GM19239 (cell line): ENCODE measurements at places on chromosomes 7 and 10.

- no peak for DNase-seq
Observed at GRCh38 chr10:96651998-96652431, 65.2 kb upstream of the TM9SF3 start.

- no peak for DNase-seq
Observed at GRCh38 chr7:92925876-92926696, 89.7 kb upstream of the CDK6 start.

- no peak for DNase-seq
Observed at GRCh38 chr10:91977491-91977890, 53.9 kb downstream of the BTAF1 start.

DNA sequence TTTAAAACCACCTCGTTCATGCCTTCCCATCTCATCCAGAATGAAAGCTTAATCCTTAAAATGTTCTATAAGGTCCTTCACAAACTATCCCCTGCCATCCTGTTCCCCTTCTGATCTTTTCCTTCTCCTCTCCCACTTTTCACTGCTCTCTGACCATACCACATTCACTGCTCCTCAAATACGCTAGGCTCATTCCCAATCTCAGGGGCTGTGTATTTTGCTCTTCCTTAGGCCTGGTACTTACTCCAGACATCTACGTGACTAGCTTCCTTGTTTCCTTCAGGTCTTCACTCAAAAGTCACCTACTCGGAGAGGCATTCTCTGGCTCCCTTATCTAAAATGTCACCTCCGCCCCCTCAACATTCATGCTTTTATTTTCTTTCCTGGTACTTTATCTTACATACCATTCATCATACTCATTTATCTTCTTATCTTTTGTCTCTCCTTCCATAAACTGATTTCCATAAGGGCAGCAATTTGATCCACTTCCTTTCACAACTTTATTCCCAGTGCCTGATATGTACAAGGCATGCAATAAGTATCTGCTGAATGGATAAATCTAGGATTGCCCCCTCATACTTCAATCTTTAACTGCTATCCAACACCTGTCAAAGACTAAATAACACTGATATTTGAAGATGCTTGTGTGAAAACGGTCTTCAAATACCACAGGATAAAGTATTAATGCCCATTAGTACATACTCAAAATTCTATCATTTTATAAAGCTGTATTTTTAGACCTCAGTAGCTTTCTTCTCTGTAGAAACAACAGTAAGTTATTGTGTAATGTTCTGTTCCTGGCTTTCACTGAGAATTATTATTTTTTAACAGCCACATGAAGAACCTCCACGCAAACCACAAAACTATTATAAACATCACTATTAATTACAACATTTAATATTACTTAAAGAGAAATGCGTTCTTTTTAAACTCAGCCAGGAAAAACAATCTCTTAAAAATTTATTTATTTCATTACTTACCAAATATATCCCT is 27.0 kb downstream of the JMJD1C start:
- no peak for DNase-seq

DNA sequence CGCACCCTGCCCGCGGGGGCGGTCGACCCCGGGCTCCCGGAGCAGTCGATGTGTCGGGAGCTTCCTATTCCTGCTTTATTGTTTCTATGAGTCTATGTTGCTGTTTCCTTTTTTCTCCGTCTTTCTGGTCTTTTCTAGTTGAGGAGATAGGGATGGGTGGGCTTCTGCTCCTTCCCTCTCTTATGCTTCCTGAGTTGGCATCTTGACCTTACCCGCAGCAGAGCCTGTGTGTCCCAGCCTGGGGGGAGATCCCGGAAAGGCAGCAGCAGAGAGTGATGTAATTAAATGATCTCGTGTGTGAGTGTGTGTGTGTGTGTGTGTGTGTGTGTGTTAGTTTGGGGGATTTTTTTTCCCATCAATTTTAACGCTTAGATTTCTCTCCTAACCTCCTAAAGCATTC is 486 bp upstream of the SORCS1 start:
- no peak for DNase-seq

- no peak for DNase-seq
Observed at GRCh38 chr7:82347808-82348207, 95.8 kb downstream of the CACNA2D1 start.

DNA sequence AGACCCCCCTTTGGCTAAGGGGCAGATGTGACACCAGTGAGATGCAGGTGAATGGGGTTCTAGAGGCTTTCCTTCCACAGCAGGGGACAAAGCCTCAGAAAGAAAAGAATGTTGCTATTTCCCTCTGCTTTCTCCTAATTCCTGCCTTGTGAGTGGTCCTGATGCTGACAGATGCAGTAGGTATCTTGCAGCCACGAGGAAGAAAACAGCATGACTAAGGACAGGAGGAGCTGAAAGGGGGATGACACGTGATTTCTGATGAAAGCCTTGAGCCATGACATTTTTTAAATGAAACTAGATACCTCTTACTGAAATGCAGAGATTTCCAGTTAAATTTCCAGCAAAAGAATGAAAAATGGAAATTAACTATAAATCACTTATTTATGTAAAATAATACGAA is 92.4 kb downstream of the C1GALT1 start:
- no peak for DNase-seq

GRCh38 chr7:101294832-101295121 is 26.8 kb downstream of the IFT22 start:
- DNase-seq: no peak

- no peak for DNase-seq
Observed at GRCh38 chr10:85607043-85607695, 759.4 kb downstream of the GRID1 start.

- DNase-seq: no peak
Observed at GRCh38 chr7:44052771-44053365, 8.4 kb downstream of the DBNL start.

GRCh38 chr10:104657457-104657856 is 16.4 kb downstream of the SORCS3 start:
- no peak for DNase-seq

- DNase-seq: no peak
Observed at GRCh38 chr10:77548671-77549070, 88.9 kb downstream of the KCNMA1 start.

GRCh38 chr7:116162254-116162653 is 48.1 kb upstream of the TES start:
- no peak for DNase-seq

GRCh38 chr7:22607180-22607579 is 107.2 kb upstream of the STEAP1B start:
- DNase-seq: no peak

DNA sequence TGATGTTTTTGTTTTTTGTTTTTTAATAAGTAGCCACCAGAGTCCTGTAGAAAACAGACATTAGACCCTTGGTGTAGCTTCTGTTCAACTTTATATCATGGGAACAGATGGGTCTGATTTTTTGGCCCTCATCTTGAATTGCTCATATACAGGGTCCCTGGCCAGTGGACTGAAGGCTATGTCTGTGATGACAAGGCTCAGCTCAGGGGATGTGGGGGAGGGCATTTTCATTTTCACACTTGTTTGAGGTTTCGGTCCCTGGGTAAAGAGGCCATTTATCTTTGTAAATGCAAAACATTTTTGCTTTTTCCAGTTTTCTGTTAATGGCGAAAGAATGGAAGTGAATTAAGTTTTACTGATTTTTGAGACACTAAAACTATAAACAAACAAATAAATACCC is 257.6 kb upstream of the PHYHIPL start:
- no peak for DNase-seq

- no peak for DNase-seq
Observed at GRCh38 chr7:155961241-155962190, 149.3 kb upstream of the SHH start.

DNA sequence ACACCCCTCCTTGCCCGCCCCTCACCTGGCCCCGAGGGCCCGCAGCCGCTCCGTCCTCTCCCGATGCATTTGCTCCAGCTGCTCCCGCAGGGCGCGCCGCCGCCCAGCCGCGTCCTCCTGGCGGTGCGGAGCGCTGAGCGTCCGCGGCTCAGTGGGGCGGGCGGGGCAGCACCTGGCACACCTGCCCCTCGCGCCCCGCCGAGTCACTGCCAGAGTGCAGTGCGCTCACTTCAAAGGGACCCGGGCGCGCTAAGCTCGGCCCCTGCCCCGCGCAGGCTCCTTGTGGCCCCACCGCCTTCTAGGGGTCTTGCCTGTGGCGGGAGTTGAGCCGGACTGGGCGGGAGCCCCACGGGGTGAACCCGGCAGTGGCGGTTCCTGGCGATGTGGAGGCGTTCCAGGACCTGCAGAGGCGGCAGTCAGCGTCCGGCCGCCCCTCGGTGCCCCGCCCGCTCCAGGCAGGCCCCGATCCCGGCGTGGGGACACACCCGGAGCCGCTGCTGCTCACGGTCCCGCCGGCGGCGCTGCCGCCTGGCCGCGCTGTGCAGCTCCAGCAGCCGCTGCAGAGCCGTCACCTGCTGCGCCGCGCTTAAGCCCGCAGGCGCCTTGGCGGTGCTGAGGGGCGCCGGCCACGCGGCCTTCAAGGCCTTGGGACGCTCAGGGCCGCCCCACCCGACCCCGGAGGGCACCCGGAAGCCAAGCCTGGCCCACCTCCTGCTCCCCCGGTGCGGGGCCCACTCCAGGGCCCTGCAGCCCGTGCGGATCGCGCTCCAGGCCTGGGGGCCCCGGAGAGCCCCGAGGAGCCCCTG is 6.7 kb downstream of the ATP6V1F start:
- DNase-seq: peak; percentile 67

- DNase-seq: no peak
Observed at GRCh38 chr7:32026083-32026425, 44.2 kb downstream of the PDE1C start.

GRCh38 chr10:78543031-78543748 is 509.5 kb downstream of the RPS24 start:
- DNase-seq: no peak

DNA sequence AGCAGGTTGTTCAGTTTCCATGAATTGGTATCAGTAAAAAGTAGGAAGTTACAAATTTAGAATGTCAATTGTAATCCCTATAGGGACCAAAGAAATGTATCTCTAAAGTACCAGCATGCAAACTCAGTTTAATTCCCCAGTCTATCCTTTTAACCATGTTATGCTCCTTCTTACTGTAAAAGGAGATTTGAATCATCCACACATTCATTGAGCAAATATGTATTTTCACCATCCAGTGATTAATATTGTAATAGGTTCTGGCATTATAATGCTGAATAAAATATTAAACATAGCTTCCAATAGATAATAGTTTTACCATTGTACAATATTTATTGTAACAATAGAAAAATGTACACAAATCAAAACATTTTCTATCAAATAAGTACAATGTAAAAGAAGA is 228.2 kb upstream of the SEMA3A start:
- DNase-seq: no peak

DNA sequence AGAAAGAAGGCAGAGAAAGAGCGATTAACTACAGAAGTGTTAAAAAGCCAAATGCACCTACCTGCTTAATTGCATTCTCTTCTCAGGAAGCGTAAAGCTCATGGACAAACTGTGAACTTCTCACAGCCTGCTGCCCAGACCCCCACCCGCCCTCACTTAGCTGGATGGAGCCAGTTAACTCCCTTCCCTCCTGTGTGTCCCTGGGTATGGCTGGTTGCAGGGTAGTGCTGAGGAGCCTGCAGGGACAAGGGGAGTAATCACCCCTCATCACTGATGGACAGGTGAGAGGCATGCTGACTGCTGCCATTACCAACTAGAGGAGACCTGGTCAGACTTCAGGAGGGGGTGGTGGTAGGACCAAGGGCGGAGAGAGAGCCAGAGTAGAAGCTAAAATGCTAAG is 37.5 kb downstream of the ENO4 start:
- DNase-seq: no peak

- DNase-seq: no peak
Observed at GRCh38 chr10:22389856-22390589, 44.7 kb downstream of the SPAG6 start.

DNA sequence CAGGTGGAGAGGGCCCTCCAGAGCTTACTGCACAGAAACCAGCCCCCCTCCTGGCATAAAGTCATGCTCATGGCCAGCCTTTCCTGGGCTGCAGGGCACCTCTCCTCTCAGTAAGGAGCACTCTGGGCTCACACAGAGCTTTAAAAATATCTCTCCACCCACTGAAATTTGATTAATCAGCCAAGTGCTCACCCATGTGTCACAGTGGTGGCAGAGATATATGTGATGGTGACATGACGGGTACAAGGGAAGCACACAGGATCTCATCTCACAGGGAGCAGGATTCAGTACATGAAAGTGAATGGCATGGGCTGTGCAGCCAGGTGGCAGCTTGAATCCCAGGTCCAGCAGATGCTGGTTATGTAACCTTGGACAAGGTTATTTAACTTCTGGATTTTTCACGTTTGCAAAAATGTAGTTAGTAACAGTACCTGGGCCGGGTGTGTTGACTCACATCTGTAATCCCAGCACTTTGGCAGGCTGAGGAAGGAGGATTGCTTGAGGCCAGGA is 144.8 kb downstream of the CALN1 start:
- no peak for DNase-seq

- no peak for DNase-seq
Observed at GRCh38 chr10:93225938-93226337, 152.2 kb downstream of the CYP26A1 start.

GRCh38 chr10:15254808-15255648 is 86.5 kb upstream of the NMT2 start:
- DNase-seq: peak; percentile 30

DNA sequence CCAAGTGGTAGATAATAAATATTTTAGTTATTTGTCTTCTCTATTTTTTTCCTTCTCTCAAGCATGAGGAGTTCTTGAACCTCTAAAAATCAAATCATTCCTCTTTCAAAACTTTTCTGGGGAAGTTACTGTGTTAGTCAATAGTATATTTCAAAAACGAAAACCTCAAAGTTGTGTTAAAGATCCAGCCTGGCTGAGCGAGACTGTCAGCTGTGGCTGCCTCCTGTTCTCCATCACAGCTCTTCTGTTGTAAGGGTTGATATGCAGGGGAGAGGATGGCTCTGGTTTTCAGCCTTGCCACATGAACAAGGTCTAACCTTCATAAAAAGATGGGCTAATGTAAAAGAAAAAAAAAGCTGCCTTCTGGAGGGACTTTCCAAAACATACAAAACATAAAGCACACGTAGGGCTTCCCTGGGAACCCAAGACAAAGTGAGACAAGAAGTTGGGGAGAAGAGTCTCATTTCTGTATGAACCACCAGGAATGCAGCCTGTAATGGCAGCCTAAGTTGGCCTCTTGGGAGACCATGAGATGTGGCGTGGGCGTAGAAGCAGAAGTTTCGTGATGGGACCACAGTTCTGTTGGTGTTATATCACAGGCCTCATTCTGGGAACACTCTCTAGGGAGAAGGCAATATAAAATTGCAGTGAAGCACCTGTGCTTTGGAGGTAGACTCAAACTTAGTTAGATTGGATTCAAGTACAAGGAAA is 77.9 kb upstream of the FHIP2A start:
- no peak for DNase-seq

- DNase-seq: no peak
Observed at GRCh38 chr10:3807928-3808496, 23.0 kb upstream of the KLF6 start.

- DNase-seq: no peak
Observed at GRCh38 chr7:76302347-76303201, at the start of gene HSPB1. Gene HSPB1 (plus strand): TSS chr7:76302673. CDS start chr7:76302713, 40 bp downstream.

GRCh38 chr10:106440767-106441166 is 723.7 kb downstream of the SORCS1 start:
- no peak for DNase-seq
